Amygdala (tissue), 56 donors: ENCODE measurements at places on chromosomes 7 and 10.
A peak's percentile ranks its signal among the peaks of the same experiment; 100 is the strongest.

GRCh38 chr10:69802424-69803161 is 887 bp downstream of the COL13A1 start:
- no peak for DNase-seq

GRCh38 chr10:127905848-127906261 is 1.0 kb upstream of the PTPRE start:
- DNase-seq, result no peak

- DNase-seq, result no peak
Observed at GRCh38 chr7:40675741-40676140, 540.9 kb downstream of the SUGCT start.

DNA sequence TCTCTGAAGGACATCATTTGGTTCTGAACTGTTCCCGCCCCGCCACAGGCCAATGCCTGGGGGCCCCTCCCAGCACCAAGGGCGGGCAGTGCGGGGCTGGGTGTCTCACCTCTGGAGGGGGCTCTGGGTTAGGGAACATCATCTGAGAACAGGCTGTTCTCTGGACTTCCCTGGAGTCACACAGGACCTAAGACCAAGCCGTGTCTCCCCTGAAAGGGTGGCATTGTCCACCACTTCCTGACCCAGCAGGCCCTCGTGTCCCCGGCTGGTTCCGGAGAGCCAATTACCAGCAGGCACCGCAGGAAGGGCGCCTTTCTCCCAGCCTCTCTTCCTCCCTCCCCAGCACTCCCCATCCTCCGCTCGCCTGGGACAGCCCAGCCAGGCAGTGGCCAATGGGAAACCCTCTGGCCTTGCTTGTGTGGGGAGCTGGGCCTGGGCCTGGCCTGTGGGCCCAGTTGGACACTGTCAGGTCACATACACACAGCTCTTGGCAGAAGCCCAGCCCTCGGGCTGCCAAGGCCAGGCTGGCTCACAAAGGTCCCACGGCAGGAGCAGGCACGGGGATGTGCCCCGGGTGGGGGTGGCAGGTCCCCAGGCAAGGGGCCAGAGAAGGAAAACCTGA is 119.5 kb downstream of the SPDYE5 start:
- peak; percentile 90 for DNase-seq

DNA sequence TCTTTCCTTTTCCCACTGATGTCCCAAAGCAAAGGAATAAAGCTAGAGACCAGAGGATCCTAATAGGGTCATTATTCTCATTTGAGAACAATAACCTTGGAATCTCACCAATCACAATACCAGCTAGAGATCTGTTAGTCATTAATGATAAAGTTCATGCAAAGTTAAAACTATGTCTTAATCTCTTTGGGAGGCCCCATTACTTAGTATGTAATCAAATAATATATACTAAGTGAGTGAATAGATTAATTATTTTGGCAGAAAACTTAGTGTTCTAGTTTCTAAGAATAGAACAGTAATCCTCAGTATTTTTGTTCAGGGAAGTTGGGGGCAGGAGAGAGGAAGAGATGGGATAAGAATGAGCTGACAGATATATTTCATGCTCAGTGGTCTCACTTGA is 227.2 kb downstream of the MTERF1 start:
- no peak for DNase-seq

DNA sequence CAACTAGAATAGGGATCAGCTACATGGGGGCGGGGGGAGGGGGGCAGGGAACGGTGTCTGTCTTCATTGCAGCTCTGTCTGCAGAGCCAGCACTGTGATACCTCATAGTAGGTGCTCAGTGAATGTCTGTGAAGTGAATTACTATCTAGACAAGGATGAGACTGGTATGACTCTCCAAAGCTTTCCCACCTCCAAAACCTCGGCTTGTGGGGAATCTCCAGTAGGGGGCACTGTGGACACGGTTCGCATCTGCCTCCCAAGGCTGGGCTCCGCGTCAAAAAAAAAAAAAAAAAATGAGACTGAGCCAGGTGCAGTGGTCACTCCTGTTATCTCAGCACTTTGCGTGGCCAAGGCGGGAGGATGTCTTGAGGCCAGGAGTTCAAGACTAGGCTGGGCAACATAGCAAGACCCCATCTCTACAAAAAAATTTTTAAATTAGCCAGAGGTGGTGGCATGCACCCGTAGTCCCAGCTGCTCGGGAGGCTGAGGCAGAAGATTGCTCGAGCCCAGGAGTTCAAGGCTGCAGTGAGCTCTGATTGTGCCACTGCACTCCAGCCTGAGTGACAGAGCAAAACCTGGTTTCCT is 9.6 kb downstream of the TRIM56 start:
- no peak for DNase-seq

GRCh38 chr7:40194745-40195144 is 59.9 kb downstream of the SUGCT start:
- DNase-seq, result no peak

DNA sequence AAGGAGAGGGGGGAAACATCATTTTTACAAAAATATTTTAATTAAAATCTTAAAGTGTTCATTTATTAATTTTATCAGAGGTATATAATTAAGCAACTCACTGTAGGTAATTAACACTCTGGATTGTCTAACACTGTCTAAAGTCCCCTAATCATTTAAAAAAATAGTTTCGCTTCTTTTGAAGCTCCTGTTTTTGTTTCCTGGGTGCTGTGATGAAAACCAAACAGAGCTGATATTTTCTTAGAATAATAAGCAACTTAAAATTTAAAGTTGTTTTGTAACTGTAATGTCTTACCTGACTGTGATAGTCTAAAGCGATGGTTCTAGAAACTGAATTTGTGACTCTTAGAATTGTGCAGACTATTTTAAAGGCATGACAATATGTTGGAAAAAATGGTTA is 961.0 kb downstream of the GATA3 start:
- DNase-seq, result no peak

DNA sequence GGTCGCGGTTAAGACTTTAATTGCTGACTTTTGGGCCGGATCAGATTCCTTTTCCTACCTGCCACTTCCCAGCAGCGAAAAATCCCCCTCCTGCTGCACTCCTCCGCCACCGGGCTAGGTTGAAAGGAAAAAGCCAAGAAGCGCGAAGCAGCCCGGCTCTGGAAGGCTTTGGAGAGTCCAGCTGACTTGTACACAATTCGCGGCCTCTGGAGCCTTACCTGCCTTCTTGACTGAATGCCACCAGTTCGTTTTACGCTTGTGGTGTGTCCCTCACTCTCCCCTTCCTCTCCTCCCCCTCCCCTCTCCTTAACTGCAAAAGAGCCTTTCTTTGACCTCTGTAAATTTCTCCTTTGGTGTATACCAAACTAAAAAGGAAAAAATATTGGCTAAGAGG is 2.7 kb upstream of the FEZF1 start:
- no peak for DNase-seq

DNA sequence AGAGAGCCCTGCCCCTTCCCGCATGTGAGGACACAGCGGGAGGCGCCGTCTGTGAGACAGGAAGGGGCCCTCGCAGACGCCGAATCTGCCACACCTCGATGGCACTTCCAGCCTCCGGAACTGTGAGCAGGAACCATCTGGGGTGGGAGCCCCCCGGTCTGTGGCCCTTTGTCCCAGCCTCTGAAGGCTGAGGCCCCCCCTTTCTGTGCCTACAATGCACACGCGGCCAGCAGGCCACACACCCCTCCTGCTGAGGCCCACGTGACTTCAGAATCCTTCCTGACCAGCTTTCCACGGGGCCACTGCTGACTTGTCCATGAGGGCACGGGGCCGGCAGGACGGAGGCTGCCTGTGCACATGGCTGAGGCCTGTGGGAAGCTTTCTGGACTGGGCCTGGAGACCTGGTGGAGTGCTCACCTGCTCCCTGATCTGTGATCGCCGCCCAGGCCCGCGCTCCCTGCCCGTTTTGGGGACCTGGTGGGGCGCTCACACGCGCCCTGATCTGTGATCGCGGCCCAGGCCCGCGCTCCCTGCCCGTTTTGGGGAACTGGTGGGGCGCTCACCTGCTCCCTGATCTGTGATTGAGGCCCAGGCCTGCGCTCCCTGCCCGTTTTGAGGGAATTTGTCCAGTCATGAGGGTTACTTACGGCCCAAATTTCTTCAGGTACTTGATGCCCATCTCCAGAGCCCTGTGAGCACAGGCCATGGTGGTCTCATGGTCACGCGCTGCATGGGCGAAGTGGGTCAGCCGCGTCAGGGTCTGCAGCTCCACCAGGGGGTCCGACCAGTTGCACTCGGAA is 34.3 kb downstream of the CFAP46 start:
- DNase-seq, result no peak

DNA sequence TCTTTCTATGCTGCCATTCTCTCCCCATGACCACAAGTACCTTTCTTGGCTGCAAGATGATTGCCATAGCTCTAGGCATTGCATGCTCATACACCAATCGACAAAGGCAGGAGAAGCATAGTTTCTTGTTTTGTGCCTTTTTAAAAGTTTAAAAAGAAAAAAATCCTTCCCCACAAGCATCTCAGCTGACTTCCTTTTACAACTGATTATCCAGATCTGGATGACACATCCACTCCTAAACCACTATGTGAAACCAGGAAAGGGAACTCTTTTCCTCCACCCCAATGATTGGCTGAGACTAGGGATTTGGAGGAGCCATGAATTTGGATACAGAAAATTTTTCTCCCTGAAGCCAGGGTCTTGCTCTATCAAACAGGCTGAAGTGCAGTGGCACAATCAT is 14.5 kb upstream of the LRRC4 start:
- no peak for DNase-seq

GRCh38 chr7:2152646-2153045 is 80.1 kb downstream of the MAD1L1 start:
- DNase-seq, result no peak

- DNase-seq, result no peak
Observed at GRCh38 chr10:117539361-117539773, 3.2 kb upstream of the EMX2 start.

DNA sequence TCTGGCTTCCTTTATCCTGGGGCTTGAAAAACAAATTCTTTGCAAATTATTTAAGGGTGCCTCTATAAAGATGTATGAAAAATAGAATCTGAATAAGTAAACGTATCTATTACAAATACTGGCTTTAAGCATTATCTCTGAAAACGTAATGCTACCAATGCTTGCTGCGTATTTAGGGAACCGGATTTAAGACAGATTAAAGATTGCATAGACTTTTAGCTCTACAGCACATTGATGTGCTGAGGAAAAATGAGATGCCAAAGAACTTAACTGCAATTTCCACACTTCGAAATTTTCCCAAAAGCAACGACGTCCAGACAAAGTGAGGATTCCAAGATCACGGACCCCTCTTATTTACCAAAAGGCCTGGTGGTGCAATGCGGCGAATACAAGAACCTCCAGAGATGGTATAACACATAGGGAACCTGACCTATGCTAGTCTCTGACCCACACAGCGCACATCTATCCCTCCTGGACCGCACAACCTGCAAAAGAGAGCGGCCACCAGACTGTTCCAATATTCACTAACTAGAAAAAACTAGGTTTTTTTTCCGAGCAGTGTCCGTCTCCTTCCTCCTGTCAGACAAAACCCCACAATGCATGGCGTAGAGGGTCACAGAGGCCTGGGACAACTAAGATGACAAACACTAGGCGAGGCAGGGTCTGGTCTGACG is 34.3 kb upstream of the PHF14 start:
- DNase-seq, result no peak

DNA sequence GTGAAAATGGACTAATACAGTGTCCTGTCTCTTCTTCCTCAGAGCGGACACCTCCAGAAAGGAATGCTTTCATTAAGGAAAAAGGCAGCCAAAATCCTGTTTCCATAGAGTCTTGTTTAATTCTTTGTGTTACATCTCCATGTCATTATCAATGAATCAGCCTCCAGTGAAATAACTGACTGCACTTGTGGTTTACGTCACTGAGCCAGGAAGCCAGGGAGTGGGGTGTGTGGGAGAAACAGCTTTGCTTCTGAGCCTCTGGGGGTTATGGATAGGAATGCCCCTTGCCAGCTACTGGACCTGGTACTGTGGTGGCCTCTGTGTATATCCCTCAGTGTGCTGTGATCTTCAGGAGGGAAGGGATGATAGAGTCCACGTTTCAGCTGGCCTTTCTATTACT is 416.8 kb downstream of the GALNT17 start:
- DNase-seq, result no peak

GRCh38 chr7:27501001-27501400 is 161.7 kb downstream of the HIBADH start:
- DNase-seq, result no peak

GRCh38 chr7:27240015-27240731 is 2.4 kb upstream of the EVX1 start:
- no peak for DNase-seq

DNA sequence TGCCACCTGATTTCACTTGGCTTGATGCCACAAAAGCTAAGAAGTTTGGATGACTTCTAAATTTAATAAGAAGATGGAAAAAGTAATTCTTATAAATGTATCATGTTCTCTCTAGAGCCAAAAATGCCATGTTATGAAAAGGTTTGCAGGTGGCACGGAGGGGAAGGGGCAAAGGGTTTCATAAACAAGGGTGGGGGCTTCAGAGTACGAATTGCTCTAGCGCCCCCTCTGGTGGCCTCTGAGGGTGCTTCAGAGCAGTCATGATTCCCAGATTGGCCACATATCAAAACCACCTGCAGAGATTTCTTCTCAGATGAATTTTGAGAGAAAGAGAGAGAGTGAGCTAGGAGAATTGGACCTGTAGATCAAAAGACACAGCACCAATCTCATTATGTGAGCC is 208.6 kb upstream of the YAE1 start:
- no peak for DNase-seq

- DNase-seq, result no peak
Observed at GRCh38 chr10:44853148-44853734, 57.9 kb upstream of the TMEM72 start.

DNA sequence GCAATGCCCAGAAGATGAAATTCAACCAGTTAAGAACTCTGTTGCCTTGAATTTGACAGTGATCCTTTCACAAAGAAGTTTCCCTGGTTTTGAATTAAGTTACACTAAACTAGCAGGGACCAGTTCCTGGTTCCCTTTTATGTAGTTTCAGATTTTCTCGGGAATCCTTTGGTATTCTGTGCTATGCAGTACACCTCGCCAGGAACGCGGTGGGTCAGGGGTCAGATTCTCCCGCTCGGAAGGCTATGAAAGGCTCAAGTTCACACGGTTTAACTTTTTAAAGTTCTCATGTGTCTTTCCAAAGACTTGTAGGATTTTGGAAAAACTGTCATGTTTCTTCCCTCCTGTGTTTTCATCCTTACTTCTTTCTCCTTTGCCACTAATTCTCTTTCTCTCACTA is 104.7 kb upstream of the PRR15 start:
- no peak for DNase-seq

DNA sequence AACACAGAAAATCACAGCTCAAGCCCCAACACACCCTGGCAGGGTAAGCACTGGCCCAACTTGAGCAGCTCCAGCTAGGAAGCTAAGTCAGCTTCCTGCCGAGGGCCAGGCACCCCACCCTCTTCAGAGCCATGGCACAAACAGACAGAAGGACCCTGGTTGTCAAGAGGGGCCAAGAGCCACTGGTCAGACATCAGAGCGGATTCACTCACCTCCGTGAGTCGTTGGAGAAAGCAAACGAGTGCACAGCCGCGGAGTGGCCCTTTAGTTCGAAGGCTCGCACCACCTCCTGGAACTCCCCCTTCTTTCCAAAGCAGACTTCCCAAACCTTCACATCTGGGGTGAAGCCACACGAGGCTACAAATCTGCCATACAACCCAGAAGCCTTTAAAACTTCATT is 7.4 kb downstream of the TBL2 start:
- DNase-seq, result no peak
